CD4-positive, alpha-beta T cell treated with Interleukin-17A for 4 hours (primary cell): ENCODE measurements at places on chromosomes 13 and 19.

- no peak for DNase-seq
Observed at GRCh38 chr19:29817316-29817715, 5.5 kb downstream of the CCNE1 start.

DNA sequence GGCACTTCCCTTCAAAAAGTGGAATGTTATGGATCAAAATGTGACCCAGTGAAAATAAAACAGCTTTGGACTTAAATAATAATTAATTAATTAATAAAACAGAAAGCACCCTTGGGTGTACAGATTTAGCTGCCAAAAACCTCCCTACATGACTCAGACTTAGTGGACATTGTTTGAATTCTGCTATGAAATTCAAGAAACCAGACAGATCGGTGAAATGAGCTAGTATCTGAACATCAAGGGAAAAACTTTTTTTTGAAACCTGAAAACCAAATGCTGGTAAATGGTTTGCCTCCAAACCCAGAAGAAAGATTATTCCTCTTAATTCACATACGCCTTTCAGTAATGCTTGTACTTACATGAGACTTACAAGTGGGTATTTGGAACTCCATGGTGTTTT, 33.5 kb downstream of the SOX21 start:
- no peak for DNase-seq

DNA sequence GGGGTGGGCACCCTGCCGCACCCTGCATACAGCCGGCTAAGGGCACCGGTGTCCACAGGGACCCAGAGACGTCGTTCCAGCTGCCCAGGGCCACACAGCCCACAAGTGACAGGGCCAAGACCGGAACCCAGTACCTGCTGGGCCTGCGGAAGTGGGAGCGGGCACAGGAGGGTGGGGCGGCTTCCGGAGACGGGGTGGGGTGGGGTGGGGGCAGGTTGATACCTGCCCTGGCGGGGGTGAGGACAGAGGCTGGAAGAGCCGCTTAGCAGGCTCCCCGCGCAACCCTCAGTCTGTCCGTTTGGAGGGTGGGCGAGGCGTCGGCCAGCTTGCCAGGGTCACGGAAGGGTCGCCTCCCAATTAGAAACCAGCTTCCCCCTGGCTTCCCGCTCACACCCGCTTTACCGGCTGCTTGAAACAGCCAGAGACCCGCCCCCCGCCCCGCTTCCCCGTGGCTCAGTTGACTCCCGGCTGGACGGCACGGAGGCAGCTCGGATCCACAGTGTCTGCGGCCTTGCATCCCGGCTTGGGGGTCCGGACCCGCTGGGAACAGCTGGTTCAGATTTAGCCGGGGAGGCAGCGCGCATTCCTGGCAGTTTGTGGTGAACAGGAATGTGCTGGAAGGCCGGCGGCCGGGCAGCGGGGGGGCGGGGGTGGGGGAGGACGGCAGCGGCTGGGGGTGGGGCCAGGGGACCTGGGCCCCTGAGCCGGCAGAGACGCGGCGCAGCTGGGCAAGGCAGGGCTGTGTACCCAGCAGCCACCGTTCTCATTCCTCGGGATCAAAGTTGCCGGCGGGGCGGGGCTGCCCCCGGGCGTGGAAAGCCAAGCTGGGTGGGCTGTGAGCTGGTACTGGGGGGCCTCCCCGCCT, 1.9 kb downstream of the CNN2 start:
- peak; percentile 82 for DNase-seq

DNA sequence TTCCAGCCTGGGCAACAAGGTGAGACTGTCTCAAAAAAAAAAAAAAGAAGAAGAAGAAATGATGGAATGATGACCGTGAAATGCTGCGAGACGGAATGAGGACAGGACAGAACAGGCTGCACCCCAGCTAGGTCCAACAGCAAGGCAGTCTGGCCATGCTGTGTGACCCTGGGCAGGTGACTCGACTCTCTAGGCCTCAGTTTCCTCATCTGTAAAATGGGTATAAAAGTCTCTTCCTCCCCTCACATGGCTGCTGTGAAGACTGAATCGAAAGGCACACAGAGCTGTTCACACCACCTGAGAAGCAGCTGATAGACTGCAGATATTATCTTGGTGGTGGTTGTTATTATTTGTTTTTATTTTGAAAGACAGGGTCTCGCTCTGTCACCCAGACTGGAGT, 22.3 kb downstream of the PTPRS start:
- no peak for DNase-seq

GRCh38 chr13:98273067-98273823, 96.2 kb upstream of the RNF113B start:
- DNase-seq: no peak

DNA sequence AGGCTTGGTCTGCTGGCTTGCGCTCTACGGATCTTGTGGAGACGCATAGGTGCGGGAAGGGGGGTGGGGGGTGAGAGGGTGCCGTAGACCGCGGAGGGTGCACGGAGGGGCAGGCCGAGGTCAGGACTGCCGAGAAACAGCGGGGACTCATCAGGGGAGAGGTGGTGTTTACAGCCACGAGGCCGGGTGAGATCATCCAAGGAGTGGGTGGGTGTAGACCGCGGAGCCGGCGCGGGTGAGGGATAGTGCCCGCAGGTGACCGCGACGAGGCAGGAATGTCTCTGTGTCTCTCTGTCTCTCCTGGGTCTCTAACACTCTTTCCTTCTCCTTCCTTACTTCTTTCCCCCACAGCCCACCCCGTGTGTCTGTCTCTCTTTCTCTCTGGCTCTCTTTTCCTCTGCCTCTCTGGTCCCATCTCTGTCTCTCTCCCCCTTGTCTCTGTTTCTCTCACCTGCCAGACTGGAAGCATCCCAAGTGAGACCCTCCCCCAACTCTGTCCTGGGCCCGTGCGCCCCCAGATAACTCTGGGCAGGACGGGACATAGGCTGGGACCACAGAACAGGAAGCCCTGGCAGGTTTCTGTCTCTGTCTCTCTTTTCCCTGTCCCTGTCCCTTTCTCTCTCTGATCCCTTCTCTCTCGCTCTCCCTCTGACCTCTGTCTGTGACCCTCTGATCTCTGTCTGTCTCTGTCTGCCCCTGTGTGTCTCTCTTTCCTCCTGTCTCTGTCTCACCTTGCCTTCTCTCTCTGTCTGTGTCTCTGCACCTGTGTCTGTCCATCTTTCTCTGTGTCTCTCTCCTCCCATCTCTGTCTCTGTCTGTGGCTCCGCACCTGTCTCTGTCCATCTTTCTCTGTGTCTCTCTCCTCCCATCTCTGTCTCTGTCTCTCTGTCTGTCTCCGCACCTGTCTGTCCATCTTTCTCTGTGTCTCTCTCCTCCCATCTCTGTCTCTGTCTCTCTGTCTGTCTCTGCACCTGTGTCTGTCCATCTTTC, 1.8 kb upstream of the KLK4 start:
- no peak for DNase-seq
